Neuronal stem cell (in vitro differentiated cells): ENCODE measurements at places on chromosomes 5 and 9.

- DNase-seq, result no peak
Observed at GRCh38 chr5:97453263-97453662, 270.2 kb upstream of the RIOK2 start.

DNA sequence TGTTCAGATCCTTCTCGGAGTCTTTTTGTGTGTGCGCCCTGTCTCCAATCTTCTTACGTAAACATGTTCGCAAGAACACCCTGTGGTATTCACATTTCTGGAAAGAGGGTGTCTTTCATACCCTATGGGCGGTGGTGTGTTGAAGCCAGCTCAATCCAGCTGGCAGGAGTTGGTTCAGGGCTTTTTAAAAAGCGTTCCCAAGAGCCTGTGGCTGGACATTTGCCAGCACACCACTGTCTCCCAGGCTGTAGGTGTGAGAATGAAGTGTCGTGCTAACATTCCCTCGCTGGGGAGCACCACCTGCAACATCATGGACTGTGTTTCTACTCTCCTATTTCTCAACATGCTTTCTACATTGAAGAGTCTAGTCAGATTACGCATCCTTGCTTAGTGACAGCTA lies 51.7 kb downstream of the S1PR3 start:
- no peak for DNase-seq

- no peak for DNase-seq
Observed at GRCh38 chr5:82851471-82851870, 225.7 kb downstream of the TMEM167A start.

GRCh38 chr5:163596608-163597315 lies 91.3 kb downstream of the MAT2B start:
- no peak for DNase-seq

DNA sequence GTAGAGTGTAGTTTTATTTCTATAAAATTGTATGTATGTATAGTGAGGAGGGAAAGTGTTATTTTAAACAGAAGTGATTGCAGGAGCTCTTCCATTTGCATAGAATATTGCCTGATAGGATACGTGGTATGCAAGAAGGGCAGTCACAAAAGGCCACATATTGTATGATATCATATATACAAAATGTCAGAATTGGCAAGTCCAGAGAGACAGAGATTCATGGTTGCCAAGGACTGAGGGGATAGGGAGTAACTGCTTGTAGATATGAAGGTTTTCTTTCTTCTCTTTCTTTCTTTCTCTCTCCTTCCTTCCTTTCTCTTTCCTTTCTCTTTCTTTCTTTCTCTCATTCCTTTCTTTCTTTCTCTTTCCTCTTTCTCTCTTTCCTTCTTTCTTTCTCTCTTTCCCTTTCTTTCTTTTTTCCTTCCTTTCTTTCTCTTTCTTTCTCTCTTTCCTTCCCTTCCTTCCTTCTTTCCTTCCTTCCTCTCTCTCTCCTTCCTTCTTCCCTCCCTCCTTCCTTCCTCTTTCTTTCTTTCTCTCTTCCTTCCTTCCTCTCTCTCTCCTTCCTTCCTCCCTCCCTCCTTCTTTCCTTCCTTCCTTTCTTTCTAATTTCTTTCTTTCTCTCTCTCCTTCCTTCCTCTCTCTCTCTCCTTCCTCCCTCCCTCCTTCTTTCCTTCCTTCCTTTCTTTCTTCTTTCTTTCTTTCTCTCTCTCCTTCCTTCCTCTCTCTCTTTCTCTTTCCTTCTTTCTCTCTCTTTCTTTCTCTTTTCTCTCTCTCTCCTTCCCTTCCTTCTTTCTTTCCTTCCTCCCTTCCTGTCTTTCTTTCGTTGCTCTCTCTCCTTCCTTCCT lies 24.5 kb upstream of the WDR38 start:
- no peak for DNase-seq

DNA sequence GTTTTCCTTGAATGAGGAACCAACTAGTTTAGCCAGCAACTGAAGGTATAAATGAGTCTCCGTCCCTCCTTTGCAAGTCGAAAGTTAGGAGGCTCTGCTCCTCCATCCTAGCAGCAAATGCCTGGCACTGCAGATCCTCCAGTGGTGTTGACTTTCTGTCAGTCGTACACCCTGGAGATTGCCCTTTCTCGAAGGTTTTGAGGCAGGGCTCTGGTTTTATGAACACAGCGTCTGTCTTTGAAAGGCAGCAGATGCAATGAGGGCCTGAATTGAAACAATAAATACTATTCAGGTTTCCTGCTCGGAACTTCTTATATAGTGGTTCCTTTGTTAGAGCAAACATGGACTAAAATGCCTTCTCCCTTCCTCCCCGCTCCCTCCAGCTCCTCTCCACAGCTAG lies 284.0 kb downstream of the TMEM38B start:
- DNase-seq, result no peak

GRCh38 chr5:108216890-108217289 lies 165.0 kb downstream of the FBXL17 start:
- DNase-seq, result no peak

- DNase-seq, result no peak
Observed at GRCh38 chr9:34576597-34577399, 12.7 kb downstream of the CNTFR start.

DNA sequence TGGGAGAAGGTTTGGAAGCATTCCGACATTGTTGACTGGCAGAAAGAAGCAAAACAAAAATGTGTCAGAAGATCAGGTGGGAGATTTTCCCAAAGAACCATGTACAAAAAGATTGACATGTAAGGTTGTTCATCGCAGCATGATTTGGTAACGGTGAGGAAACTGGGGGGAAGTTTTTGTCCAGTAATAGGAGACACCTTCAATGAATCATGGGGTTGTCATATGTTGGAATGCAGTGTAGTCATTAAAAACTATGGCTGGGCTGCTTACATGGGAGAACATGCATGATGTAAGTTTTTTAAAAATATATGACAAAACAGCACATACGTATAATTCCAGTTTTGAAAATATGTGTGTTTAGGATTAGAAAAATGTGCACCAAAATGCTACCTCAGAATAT lies 50.5 kb downstream of the HSD17B3 start:
- no peak for DNase-seq

- no peak for DNase-seq
Observed at GRCh38 chr9:73138516-73138915, 13.1 kb upstream of the ANXA1 start.
